ENCODE measurements at places on chromosomes 3 and 15.

DNA sequence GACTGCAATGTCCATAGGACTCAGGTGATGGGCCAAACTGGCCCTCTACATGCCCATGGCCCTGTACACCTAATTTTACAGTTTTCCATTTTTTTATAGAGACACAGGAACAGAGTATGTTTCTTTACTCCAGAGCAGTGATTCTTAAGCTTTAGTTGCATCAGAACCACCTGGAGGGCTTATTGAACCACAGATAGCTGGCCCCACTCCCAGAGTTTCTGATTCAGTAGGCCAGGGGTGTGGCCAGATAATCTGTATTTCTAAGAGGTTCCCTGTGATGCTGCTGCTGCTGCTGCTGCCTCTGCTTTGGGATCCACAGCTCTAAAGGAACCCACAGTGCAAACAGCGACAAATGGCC is 5.1 kb downstream of the RBP1 start:
- no peak for DNase-seq

DNA sequence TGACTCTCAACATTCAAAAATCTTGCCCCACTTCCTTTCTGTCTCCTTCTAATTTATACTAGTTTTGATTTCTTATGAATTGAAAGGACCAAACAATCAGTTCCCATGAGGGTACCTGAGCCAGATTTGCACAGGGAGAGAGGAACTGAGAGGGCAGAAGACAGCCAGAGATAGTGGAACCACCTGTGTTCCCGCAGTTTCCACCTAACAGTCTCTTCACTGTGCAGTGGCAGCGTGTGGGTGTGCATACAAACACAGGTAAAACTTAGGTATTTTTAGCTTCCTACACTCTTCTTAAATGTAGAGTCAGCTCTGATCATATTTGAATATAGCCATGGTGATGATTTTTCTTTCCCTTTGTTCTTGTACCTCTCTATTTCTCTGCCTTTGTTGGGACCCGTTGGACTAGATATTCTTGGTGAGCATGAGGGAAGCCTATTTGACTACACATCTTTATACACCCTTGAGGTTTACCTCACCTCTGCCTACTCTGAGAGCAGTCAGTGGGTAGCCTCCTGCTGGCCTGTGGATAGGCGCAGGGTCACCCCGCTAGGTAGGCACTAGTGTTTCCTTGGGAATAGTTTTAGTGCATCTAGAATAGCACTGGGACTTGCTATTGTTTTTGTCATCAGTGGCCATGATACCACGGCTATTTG is 58.8 kb downstream of the MAP3K13 start:
- no peak for DNase-seq

- no peak for DNase-seq
Measured at GRCh38 chr15:61556037-61556648, 327.0 kb upstream of the RORA start.

DNA sequence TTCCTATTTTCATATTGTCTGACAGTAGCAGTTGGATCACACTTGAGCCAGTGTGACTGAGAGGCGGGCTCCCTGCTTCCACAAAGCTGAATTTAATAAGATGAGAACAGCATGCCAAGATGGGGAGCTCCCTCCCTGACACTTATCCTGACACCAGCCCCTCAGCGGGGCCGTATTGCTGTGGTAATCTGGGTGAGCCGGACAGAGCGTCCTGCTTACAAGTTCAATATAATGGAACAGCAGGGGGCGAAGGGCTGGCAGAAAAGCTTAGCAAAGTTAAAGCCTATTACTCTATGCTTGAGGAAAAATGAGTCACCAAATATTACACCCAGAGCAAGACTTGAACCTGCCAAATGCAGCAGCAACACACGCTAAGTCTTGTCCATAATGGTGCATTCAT is 163.8 kb upstream of the CMC1 start:
- no peak for DNase-seq

DNA sequence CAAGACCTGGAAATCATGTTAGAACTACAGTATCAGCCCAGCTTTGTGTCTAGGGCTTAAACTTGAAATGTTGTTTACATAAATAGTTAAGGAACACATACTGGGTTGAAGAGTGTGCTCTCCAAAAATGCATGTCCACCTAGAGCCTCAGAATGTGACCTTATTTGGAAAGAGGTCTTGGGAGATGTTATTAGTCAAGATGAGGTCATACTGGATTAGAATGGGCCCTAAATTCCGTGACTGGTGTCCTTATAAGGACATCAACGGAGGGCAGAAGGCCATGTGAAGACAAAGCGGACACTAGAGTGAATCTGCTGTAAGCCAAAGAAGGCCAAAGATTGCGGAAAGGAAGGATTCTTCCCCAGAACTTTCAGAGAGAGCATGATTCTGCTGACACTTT is 759.2 kb upstream of the CFAP20DC start:
- DNase-seq: no peak

DNA sequence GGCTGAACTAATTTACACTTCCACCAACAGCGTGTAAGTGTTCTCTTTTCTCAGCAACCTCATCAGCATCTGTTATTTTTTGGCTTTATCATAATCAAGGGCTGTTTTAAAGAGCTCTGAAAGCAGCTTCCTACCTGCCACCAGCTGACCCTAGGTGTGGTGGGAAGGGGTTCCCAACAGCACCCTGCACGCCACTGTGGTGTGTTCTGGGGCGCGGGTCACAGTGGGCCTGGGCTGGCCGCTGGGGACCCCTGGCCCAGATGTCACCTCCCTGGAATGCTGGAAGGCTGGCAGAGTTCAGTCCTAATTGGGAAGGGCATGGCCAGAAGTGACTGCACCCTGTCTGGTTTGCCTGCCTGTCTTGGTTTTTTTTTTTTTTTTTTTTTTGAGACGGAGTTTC is 82.2 kb downstream of the ASB7 start:
- no peak for DNase-seq

GRCh38 chr15:55514414-55514850 is 6.4 kb upstream of the DNAAF4 start:
- DNase-seq: no peak

- no peak for DNase-seq
Measured at GRCh38 chr3:140931016-140931454, 10.6 kb upstream of the SLC25A36 start.

- no peak for DNase-seq
Measured at GRCh38 chr3:131812433-131812832, 222.4 kb downstream of the CPNE4 start.

GRCh38 chr15:66771351-66771650 is 69.3 kb downstream of the SMAD6 start:
- DNase-seq: no peak

GRCh38 chr3:14488286-14489041 is 51.7 kb downstream of the GRIP2 start:
- DNase-seq: no peak

GRCh38 chr15:88166082-88166993 is 90.2 kb downstream of the NTRK3 start:
- peak; percentile 15 for DNase-seq

DNA sequence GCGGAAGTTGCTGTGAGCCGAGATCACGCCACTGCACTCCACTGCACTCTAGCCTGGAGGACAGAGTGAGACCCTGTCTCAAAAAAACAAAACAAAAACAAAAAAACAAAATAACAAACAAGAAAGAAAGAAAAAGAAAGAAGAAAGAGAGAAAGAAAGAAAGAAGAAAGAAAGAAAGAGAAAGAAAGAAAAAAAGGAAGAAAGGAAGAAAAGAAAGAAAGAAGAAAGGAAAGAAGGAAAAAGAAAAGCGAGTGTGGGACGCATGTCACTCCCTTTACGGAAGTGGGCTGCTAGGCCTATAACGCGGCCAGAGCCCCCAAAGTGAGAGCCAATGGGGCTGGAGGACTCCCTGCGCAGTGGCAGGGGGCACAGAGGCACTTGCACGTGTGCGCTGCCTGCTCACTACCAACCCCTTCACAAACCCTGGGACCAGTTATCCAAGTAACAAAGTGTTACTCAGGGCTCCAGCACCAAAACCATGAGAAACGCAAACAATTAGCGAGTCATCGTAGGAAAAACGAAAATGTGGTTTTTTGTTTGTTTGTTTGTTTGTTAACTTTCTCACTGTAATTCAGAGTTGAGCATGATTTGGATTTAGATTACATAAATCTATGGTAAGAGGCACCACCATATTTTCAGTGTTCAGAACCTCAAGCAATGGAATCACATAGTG is 40.8 kb upstream of the ATP1B3 start:
- DNase-seq: no peak

- DNase-seq: no peak
Measured at GRCh38 chr3:57017459-57017845, 43.0 kb upstream of the SPATA12 start.

DNA sequence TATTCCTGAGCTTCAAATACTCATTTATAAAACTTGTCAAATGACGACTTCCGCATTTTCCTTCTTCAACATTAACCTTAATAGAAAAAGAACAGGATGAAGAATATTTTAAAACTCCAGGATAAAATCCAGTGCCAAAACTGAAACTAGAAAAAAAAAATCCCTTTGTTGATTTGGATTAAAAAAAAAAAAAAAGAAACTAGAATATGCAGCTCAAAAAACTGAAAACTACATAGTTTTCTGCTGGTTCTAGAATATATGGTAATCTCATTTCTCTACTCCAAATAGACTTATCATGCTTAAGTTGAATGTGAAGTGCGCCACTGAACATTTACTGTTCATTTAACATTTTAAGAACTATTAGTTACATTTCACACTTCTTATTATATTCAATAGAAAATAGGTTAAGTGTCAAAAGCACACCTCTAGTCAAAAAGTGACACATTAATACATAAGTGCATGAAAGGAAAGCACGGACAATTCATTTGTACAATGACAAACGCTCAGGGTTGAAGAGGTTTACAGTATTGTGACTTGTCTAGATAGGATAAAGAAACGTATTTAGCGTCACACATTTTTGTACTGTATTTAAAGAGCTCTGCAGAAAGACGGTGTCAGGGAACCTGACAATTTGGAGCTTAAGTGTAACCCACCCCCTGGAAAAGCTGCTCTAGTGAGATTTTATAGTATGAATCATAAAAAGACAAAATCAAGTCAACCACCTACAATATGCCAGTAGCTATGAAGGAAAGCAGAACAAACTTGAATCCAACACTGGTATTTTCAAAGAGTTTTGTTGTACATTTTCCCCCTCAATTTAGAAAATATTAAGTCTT is 5.8 kb downstream of the TRA2B start:
- no peak for DNase-seq

- no peak for DNase-seq
Measured at GRCh38 chr3:53137835-53138446, 7.7 kb upstream of the RFT1 start.

DNA sequence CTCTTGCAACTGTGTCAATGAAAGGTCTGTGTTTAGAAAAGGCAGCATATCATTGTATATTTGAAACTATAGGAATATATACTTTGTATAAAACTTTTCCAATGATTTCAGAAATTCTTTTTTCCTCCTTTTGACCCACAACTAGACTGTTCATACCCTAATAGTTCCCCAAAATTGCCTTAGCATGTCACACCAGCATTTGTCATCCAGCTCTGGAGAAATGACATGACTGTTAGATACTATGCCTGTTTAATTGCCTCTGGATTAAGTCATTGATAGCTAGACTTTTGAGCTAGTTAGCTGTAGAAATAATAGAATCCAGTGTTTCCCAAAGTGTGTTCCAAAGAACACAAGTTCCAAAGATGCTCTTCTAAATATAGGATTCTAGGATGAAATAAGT is 32.4 kb downstream of the B3GALNT1 start:
- DNase-seq: no peak

- DNase-seq: no peak
Measured at GRCh38 chr3:110650741-110651140, 420.9 kb upstream of the NECTIN3 start.

DNA sequence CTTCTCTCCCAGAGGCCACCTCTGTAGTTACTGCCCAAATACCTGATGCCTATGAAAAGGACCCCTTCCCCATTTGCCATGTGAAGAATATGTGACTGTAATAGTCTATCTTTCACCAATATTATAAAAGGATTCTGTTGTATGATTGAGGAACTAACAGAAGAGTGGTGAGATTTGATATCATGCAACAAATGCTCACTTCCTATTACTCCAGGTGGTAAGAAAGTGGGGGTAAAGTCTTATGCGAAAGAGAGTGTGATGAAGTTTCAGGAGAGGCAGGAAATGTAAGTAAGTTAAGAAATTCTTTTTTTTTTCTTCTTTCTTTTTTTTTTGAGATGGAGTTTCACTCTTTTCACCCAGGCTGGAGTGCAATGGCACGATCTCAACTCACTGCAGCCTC is 24.4 kb upstream of the RAP2B start:
- no peak for DNase-seq

DNA sequence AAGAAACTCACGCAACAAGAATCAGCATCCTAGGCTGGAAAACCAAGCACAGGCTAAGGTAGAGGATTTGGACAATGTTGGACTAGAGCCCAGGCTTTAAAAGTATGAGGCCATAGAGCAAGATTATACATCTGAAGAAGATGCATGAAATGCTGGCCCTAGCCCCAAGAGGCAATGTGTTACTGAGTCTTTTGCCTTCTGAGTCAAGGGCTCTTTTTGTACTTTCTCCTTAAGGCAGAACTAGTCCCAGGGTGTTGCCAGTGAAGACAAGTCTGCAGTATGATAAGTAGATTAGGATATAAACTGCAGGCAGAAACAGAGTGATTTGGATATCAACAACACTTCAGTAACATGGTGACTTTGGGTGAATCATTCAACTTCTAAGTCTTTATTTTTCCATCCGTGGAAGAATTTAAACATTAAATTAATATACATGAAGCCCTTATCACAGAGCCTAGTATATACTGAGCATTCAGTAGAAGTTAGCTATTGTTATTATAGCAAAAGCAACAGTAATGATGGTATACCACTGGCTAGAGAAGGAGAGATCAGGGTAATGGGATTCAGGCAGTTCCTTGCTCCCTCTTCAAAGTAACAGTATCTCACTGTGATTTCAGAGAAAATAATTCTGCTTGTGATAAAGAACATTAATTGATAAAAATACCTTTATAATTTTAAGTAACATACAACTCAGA is 99.9 kb upstream of the MLF1 start:
- no peak for DNase-seq

- no peak for DNase-seq
Measured at GRCh38 chr3:188646592-188646991, 492.6 kb downstream of the LPP start.

DNA sequence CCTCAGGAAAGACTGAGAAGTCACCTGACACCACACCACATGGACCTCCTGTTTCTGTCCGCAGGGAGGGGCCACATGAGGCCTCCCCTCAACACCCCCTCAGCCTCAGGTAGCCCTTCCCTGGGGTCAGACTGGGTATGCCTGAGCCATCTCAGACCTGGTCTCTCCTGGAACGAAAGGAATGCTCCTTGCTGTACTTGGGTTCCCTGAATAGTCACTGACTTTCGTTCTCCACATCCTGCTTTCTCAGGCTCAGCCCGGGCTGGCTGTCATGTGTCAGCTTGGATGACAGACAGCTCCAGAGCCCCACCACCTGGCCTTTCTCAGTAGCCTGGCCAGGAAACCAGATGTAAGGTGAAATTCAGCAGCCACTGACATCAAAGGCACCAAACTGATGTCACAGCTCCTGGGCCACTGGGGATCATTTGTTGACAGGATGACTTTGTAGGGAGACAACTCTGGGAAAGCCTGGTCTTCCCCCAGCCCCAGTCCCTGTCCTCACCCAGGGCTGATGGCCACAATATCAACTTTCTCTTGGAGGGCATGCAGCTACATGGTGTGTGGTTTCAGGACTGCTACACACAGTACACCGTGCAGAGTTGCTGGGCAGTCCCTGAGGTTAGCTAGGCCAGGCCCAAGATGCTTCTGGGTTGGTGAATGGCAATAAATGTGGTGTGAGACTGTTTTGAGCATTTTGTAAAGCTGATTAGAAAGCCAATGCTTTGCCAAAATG is 141.4 kb upstream of the MRPS22 start:
- no peak for DNase-seq

- no peak for DNase-seq
Measured at GRCh38 chr3:172281884-172282283, 166.4 kb downstream of the GHSR start.

All from stimulated activated naive CD8-positive, alpha-beta T cell treated with anti-CD3 and anti-CD28 coated beads, Interleukin-15, Interleukin-2, amounts not matched to agents 100 U/mL and 50 U/mL, for 24 hours (primary cell).